ENCODE measurements at places on chromosomes 2 and 18. TPM values are rescaled to one million over a fixed set of nuclear protein-coding genes. Genes with fewer than 3 reads are reported as not detected.

SIX2 gene
- total RNA-seq: not detected

DNAH7 gene
- total RNA-seq: 21.7 TPM

LHCGR gene
- 0.23 TPM for total RNA-seq

GAREM2 gene
- 17.3 TPM for total RNA-seq

MEIS1 gene
- 54.2 TPM for total RNA-seq

UBR3 gene
- total RNA-seq: 127 TPM

All from diencephalon (tissue), 1 donor.